ENCODE measurements at places on chromosomes 2 and 18.

GRCh38 chr2:68284896-68285295 lies 32.6 kb upstream of the PPP3R1 start:
- H3K36me3 ChIP-seq = no peaks in the 10 kb centered on the region
- no peaks in the 10 kb centered on the region for H3K4me1 ChIP-seq

DNA sequence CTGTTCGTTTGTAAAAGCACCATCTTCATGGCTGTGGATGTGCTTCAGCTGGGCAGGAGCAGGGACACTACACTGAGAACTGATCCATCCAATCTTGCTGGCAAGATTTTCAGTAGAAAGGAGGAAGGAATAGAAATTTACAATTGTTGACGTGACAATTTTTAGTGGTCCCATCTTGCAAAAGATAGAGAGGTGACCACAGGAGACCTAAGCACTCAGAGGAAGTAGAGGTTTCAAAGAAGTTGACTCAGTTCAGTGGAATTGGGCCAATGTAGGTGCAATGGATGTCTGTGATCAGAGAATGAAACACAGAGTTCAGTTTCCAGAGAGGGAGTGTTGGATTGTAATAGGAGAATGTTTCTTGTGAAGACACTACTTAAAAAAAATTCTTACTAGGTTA lies 1.4 kb downstream of the UGT1A5 start:
- H3K27ac ChIP-seq = no peak overlapping the region
- H3K4me1 ChIP-seq = peaks cover 5% of the 10 kb centered on the region
- no peak for DNase-seq
- H3K27me3 ChIP-seq = peaks cover 25% of the 10 kb centered on the region
- no peak overlapping the region for H3K4me3 ChIP-seq

DNA sequence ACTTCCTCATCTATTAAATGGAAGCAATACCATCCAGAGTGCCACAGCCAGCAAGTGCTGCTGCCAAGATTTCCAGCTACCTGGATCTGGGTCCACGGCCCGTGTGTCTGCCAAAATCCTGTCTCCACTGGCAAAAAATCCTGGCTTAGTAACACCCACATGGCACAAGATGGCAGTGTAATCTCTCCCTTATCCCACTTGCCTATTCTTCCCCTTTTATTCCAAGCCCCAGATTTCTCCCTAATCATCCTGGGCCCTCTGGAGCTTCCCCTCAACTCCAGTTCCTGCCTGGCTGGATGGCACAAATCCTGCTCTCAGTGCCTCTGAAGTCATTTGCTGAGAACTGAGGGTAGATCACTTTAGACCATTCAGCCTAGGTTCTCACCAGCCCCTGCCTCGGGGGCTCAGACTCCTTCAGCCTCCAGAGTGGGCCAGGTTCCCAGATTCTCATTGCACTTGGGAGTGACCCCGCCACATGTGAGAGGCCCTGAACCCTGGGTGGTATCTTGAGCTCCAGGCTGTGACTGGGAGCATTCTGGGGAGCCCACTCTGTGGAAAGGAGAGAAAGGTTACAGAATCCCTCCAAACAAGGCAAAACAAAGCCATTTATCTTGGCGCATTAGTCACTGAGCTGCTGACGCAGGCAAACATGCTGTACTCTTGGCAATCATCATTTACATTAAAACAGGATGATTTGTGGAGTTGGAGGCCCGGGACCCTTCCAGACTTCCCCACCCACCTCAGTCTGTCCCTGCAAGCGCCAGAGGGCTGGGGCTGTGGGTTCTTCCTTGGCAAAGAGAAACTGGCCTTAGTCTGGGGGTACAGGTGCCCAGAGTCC lies 325.8 kb downstream of the DYSF start:
- no peak for DNase-seq
- no peak overlapping the region for H3K27ac ChIP-seq
- H3K27me3 ChIP-seq = no peaks in the 10 kb centered on the region

DNA sequence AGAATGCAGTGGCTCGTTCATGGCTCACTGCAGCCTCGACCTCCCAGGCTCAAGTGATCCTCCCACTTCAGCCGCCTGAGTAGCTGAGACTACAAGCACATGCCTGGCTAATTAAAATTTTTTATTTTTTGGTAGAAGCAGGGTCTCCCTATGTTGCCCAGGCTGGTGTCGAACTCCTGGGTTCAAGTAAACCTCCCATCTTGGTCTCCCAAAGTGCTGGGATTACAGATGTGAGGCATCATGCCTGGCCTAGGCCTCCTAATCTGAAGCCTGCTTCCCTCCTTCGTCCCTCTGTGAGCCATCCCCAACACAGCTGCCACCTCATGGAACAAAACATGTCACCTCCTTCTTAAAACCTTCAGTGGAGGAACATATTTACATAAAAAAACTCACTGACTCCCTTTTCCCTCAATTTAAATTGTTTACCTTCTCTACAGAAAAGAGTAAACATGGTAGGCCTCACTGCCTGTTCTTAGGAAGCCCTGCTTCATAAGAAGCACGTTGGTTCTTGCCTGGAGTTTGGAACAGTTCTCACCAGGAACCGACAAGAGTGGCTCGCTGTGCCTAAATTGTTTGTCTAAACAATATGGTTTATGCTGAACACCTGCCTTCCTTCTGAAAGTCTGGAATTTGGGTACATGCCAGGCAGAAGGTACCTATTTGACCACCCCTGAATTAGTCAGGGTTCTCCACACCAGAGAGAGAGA lies 12.1 kb upstream of the RHOB start:
- peaks cover 4% of the 10 kb centered on the region for H3K4me1 ChIP-seq
- no peaks in the 10 kb centered on the region for H3K36me3 ChIP-seq
- peaks cover 44% of the 10 kb centered on the region for H3K27me3 ChIP-seq

GRCh38 chr2:241372361-241372992 lies 16.4 kb downstream of the FARP2 start:
- no peak for DNase-seq
- H3K27me3 ChIP-seq = no peaks in the 10 kb centered on the region
- peaks cover 3% of the 10 kb centered on the region for H3K4me1 ChIP-seq
- no peak overlapping the region for H3K4me3 ChIP-seq
- peaks cover 5% of the 10 kb centered on the region for H3K36me3 ChIP-seq

DNA sequence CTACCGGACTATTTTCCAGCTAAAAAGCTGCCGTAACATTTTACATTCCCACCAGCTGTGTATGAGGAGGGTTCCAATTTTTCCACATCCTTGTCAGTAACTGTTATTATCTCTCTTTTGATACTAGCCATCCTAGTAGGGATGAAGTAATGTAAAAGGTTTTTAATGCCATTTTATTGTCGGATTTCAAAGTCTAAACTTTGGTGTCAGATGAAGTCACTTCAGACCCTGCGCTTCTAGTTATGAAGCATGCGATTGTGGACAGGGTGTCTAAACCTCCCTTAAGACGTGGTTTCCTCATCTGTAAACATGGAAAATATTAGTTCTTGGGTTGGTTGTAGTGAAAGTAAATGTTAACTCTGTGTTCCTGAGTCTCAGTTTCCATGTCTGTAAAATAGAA lies 4.7 kb downstream of the DGKD start:
- no peak overlapping the region for H3K27ac ChIP-seq
- peaks cover 52% of the 10 kb centered on the region for H3K4me1 ChIP-seq
- H3K27me3 ChIP-seq = no peaks in the 10 kb centered on the region
- DNase-seq = no peak

DNA sequence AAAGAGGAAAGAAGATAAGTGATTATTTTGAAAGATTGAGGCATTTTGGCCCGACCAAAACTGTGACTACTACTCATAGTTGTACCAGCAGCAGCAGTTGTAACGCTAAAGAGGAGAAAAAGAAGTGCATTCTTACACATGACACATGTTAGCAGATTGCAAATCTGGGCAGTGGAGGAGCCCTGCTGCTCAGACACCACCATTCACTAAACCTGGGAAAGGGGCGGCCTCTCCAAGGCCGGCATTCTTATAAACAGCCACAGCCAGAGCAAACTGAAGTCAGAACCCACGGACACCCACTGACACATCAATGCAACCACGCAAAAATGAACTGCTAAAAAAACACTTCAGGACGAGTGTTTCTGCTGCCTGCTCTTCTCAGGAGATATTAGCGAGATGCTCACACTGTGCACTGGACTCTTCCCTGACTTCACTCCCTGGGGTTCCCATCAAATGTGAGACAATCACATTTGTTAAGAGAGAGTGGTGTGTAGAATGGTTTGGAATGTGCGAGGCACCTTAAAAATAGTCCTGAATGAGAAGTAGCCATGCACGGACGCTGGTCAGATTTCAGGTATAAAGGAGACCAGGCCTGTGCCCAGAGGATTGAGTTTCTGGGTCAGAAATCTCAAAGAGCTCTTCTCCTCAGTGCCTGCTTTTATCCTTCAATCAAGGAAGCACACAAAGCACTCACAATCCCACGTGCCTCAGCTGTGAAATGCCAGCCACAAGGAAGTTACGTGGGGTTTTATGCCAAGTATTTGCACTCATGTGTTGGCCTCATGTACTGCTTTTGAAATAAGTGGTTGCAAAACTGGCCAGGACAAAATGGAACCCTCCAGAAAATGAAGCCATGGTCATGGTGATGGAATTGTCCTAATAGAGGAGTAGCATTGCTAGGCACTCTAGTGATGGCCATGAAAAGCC lies 83.4 kb downstream of the MTCL1 start:
- no peaks in the 10 kb centered on the region for H3K36me3 ChIP-seq
- no peak overlapping the region for H3K27ac ChIP-seq
- peaks cover 8% of the 10 kb centered on the region for H3K4me1 ChIP-seq
- H3K4me3 ChIP-seq = no peak overlapping the region
- peaks cover 7% of the 10 kb centered on the region for H3K27me3 ChIP-seq
- DNase-seq = no peak

DNA sequence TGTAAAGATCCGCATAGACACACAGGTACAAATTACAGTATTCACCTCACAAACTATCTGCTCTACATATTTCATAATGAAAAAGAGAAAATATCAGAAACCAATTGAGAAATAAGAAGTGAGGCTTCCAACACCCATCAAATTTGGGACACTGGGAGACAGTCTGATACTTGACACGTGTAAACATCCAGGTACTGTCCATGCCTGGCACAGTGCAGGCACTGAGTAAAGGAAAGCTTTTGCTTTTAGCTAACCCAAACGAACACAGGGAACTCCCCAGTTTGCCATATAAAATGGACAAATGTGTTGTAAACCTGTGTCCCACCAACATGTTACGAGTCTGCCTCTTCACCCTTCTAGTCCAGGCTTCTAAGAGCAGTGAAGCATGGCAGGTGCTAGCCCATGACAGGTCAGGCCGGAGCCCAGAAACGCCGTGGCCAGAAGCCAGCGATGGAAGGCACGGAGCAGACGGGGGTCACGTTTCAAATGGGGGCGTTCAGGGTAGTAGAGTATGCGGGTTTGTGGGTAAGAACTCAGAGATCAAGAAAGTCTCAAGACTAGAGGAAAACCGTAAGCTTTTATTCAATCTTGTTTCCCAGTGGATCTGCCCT lies 27.0 kb downstream of the CDH2 start:
- H3K36me3 ChIP-seq = no peaks in the 10 kb centered on the region
- H3K4me1 ChIP-seq = no peaks in the 10 kb centered on the region
- no peak for DNase-seq
- H3K4me3 ChIP-seq = no peak overlapping the region

Measured in activated CD4-positive, alpha-beta T cell treated with anti-CD3 and anti-CD28 coated beads, Interleukin-2, amount 10 ng/mL, durations not matched to agents 7 days and 5 days (primary cell).